ENCODE measurements at places on chromosomes 3 and 15. TPM values are rescaled to one million over a fixed set of nuclear protein-coding genes. Genes with fewer than 3 reads are reported as not detected.

NANOGP8 gene
- total RNA-seq, result not detected

CLDN16 gene
- not detected for total RNA-seq

ANKRD34C gene
- total RNA-seq, result not detected

- H3K4me1 ChIP-seq, result no peaks in the 10 kb centered on the region
- no peak for DNase-seq
- no peak overlapping the region for H3K4me3 ChIP-seq
These were observed 106.5 kb upstream of the SATB1 start for GRCh38 chr3:18531662-18532061.

- no peaks in the 10 kb centered on the region for H3K36me3 ChIP-seq
- DNase-seq, result no peak
- H3K4me1 ChIP-seq, result no peaks in the 10 kb centered on the region
- no peak overlapping the region for H3K27ac ChIP-seq
These were observed 522.2 kb downstream of the FHIT start for GRCh38 chr3:60729056-60729455.

GRCh38 chr3:115652738-115653137 is 29.4 kb downstream of the GAP43 start:
- no peak for DNase-seq
- H3K27ac ChIP-seq, result no peak overlapping the region
- H3K4me1 ChIP-seq, result peaks cover 3% of the 10 kb centered on the region
- H3K27me3 ChIP-seq, result no peaks in the 10 kb centered on the region
- H3K36me3 ChIP-seq, result no peaks in the 10 kb centered on the region

DNA sequence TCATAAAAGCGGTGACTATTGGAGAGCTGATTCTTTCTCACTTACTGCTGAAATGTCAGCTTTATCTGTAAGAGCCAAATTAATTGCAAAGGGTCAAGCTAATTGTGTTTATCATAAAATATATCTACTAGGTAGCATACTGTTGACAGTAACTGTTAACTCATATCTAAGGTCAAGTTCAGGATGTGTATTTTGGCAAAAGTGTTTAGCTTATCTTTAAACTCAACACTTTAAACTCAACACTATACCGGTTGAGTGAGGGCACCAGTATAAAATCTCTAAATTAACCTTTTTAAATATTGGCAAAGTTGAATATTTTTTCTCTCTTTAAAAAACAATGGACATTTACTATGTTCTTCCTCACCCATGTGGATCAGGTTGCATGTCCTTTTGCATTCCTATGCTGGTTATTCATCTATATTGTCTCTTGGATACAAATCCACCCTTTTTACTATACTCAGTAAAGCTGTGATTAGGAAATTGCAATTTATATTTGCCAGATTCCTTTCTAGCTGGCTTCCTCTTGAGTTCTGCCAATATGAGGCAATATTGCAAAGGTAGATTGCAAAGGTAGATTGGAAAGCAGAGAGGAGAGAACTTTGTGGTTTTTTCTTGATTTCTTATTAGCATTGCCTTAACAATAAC is 344.6 kb upstream of the DCBLD2 start:
- no peak overlapping the region for H3K4me3 ChIP-seq
- H3K4me1 ChIP-seq, result peaks cover 6% of the 10 kb centered on the region
- peak overlapping the region; percentile 77 for H3K27ac ChIP-seq

DNA sequence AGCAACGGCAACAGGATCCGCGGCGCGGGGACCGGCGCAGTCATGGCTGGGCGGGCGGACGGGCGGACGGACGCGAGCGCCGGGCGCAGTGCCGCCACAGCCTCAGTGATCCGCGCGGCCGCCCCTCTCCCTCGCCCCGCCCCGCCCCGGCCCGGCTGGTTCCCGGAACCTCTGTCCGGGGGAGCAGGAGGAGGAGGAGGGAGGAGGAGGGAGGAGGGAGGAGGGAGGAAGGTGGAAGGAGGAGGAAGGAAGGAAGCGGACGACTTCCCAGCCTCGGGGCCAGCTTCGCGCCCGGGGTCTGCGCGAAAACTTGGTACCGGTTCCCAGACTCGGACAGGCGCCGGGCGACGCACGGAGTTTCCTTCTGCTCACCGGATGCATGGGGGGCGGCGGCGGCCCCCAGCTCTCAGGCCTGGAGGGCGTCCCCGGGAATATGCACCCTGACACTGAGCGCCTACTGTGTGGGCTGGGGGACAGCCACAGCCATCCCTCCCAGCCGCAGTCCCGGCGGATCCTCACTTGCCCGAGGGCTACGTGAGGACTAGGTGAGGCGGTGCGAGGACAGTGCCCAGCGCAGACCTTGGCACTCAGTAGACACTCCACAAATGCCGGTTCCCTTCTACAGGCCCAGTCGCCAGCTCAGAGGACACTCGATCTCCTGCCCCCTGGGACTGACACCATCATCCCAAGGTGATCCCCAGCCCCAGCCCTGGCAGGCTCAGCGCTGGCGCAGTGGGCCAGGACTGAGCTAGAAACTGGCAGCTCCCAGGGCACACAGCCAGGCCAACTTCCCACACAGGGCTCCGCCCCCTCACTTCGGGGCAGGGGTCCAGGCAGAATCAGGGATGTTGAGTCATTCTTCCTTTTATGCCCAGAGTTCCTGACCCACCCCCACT is at the start of gene SHISA5:
Gene SHISA5 (minus strand): TSS at position 124 of the 896 bp plus-strand sequence. CDS start 80 bp downstream, at position 44.
- no peaks in the 10 kb centered on the region for H3K36me3 ChIP-seq
- H3K4me3 ChIP-seq, result peak within 1 kb of the TSS; percentile 87
- peak within 1 kb of the TSS; percentile 97 for H3K27ac ChIP-seq
- H3K27me3 ChIP-seq, result no peaks in the 10 kb centered on the region

- no peak overlapping the region for H3K27ac ChIP-seq
- H3K36me3 ChIP-seq, result no peaks in the 10 kb centered on the region
- no peaks in the 10 kb centered on the region for H3K27me3 ChIP-seq
- H3K4me3 ChIP-seq, result no peak overlapping the region
These were observed 77.8 kb downstream of the B3GNT5 start for GRCh38 chr3:183330881-183331280.

- H3K36me3 ChIP-seq, result peaks cover 82% of the 10 kb centered on the region
- H3K27me3 ChIP-seq, result no peaks in the 10 kb centered on the region
- H3K4me1 ChIP-seq, result no peaks in the 10 kb centered on the region
- no peak overlapping the region for H3K27ac ChIP-seq
These were observed 32.9 kb downstream of the PTPN23 start for GRCh38 chr3:47413751-47414150.

Measured in ascending aorta (tissue), 2 donors.